ENCODE measurements at places on chromosomes 6 and 20. TPM values are rescaled to one million over a fixed set of nuclear protein-coding genes. Genes with fewer than 3 reads are reported as not detected.

Gene CCDC28A
- total RNA-seq, result 30.3 TPM

Gene CYP39A1
- total RNA-seq, result 14.1 TPM

Gene ECT2L
- 0.19 TPM for total RNA-seq

Gene KCNQ2
- total RNA-seq, result 49.2 TPM

DNA sequence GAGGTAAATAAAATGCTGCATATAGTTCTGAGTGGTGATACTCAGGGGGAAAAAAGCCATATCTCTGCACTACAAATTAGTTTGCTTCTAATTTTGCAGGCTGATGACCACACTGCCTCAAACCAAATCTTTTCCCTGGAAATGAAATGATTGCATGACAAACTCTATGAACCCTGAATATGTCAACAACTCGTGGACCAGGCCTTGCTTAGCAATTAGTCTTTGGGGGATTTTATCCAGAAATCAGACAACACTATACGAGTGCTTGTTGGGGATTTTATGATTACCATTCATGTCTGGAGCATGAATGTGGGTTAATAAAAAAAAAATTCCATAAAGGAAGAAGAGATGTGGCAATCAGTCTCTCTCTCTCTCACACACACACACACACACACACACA is 42.0 kb downstream of the SOBP start:
- no peak for DNase-seq

- no peak for DNase-seq
Measured at GRCh38 chr6:31805939-31806469, 762 bp downstream of the LSM2 start.

Gene LPA
- 2.4 TPM for total RNA-seq

GRCh38 chr20:18477821-18478220 is 10.6 kb downstream of the POLR3F start:
- DNase-seq, result no peak

Gene PNLDC1
- 19.9 TPM for total RNA-seq

GRCh38 chr20:25394996-25395395 is 4.4 kb upstream of the ABHD12 start:
- no peak for DNase-seq

DNA sequence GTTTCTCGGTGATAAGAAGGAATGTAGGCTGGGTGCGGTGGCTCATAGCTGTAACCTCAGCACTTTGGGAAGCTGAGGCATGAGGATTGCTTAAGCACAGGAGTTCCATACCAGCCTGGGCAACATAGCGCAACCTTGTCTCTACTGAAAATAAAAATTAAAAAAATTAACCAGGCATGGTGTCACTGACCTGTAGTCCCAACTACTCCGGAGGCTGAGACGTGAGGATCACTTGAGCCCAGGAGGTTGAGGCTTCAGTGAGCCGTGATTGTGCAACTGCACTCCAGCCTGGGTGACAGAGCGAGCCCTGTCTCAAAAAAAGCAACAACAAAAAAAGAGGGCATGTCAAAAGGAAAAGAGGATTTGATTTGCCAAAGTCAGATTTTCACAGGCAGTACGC is 3.9 kb downstream of the NEU1 start:
- no peak for DNase-seq

DNA sequence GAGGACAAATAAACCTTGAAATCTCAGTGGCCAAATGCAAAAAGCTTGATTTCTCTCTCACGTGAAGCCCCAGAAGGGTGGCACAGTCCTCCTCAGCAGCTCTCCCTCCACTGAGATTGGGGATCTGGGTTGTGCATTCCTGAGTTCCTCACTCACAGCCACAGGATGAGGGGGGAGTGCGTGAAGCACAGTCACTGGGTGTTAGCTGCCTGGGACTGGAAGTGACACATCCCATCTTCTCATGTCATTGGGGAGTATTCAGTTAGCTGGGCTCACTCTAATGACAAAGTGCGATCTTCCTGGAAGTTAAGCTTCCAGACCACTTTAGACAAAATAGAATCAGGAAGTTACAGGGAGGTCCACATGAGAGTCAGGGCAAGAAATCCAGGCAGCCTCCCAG is 192.2 kb upstream of the LRFN2 start:
- DNase-seq, result no peak

Gene ZC2HC1B
- 4.6 TPM for total RNA-seq

Gene CCM2L
- 3.0 TPM for total RNA-seq

Gene ARMH2
- total RNA-seq, result 2.1 TPM

Gene DTNBP1
- 21.8 TPM for total RNA-seq

Gene PPP1R14C
- 27.1 TPM for total RNA-seq

DNA sequence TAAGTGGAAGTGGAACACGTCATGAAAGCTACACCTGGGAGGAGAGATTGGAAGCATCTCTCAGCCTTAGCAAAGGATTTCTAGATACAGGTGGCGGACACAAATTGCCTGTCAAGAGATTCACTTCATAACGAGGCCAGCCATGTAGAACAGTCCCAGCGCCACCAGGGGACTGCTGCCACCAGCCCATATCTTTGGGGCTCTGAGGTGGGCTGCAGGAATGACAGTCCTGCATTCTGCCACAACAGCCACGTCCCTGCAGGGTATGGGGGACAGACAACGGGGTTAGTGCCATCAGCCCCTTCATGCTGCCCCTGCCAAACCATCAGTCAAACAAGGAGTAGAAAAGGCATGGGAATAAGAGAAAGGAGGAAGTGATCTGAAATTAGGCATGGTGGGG is 81.2 kb upstream of the SASH1 start:
- DNase-seq, result no peak

DNA sequence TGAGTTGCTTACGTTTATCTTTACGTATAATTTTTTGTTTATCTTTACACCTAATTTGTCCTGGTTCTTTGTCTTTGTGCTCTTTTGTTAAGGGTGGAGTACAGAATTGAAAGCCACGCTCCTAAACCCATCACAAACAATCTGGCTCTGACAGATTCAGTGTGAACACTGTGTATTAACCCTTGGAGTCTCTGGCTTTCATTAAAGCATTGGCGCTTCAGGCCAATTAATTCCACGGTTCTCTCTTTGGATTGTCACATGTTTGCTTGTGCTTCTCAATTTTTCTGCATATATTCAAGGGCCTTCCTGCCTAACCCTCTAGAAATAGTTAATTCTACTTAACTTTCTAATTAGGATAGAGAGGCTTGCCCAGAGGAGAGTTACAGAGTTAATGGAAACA is 38.6 kb downstream of the NKX2-4 start:
- no peak for DNase-seq

DNA sequence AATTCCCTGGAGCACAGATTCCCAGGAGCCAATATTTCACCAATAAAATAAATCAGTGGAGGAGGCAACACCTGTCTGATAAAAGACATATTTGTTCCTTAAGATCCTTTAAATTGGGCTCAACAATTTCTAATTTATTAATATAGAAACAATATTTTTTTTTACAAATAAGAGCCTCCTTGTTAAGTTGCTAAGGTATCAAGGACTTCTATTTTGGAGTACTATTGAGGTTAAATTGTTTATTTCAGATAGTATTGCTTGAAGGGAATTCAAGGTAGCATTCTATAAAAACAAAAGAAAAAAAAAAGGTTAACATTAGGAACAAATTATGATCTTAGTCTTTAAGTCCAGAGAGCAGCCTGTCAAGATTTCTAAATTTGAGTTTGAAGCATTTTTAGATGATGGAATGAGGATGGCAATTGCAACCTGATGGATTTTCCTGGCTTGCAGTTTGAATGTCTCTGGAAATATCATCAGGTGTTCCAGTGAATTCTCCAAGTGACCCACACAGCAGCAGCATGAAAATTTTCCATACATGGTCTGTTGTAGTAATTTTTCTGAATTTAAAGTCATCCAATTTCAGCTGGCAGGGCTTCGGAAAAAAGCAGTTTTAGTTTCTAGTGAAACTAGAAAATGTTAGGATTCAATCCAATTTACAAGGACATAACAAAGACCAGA is 19.3 kb upstream of the NCR2 start:
- no peak for DNase-seq

DNA sequence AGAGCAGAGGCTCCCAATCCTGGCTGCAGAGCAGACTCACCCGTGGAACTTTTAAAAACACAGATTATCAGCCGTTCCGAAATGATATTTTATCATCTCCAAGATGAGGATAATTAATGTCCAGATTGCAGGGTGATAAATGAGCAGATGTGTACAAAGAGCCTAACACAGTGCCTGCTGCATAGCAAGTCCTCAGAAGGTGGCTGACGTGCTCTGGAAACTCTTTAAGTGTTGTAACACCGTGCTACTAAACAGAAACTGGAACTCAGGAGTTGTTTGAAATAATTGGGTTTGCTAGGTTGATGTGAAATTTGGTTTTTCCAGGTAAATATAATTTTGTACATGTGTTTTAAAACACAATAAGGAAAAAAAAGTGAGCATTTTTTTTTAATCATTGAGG is 118.0 kb downstream of the ARMC2 start:
- no peak for DNase-seq

- DNase-seq, result no peak
Measured at GRCh38 chr6:34190504-34191122, 44.7 kb upstream of the GRM4 start.

DNA sequence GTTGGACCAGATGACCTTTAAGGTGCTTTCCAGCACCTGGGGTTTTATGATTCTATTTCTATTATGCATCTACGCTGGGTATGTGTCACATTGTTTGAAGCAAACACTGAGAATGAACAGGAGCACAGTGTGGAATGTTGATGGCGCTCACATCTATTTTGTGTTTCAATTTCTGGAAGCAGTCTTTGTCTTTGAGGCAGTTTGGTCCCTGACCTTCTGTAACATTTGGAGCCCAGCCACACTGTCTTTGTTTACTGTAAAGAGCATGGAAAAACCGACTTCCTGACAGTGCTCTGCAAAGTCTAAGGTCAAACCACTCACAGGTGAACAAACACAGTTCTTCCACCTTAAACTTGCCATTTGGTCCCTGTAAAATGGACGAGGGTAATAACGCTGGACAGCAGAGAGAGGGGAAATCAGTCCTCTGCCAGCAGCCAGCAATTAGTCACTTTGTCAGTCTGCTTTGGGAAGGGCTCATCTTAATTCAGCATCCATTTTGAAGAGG is 155.5 kb downstream of the PRL start:
- no peak for DNase-seq

GRCh38 chr6:30555816-30556065 is 548 bp downstream of the GNL1 start:
- no peak for DNase-seq

Gene PROKR2
- total RNA-seq, result 0.71 TPM

Gene NOTCH4
- total RNA-seq, result 26.9 TPM

GRCh38 chr6:52328729-52329128 is 33.2 kb upstream of the PAQR8 start:
- DNase-seq, result no peak

- DNase-seq, result no peak
Measured at GRCh38 chr6:49457771-49458170, 5.3 kb downstream of the MMUT start.

DNA sequence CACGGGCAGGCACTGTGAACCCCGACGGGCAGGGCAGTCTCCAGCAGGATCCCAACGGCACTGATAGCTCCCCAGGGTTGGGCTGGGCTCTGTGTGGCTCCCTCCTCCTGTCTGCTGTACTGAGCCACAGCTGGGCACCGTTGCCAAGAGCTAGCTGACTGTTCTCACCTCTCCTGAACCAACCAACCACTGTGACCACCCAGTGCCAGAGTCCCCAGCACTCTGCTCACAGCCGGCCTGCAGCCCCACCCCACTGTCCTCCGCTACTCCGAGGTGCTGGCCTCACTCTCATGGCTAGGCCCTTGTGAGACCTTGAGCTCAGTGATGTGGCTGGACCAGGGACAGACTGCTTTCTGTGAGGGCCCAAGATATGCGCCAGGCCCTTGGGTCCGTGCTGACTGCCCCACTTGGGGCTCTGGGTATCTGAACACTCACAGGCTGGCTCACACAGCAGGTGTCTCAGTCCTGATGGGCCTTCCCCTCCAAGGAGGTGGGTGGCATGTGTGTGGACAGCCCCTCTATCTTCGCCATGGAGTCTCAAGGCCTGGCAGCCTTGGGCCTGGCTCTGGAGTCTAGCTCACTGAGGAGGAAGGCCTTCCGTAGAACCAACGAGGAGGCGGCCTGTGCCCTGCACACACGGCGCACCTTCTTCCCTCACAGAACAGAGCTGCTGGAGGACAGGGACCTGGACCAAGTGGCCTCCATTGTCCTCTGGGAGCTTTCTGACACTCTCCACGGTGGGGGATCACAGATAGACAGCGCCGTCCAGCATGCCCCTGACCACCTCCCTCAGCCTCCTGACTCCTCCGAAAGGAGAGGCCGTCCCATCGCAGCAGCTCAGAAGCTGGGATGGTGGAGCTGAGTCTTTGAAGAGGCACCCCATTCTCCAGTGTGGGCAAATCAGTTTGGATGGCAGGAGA is 53.5 kb downstream of the TCP11 start:
- no peak for DNase-seq

Gene TRIM40
- 0.79 TPM for total RNA-seq

Gene GCM1
- 0.68 TPM for total RNA-seq

Gene MAFB
- total RNA-seq, result 17.7 TPM

GRCh38 chr20:36344517-36345132 is 38.5 kb downstream of the DLGAP4 start:
- DNase-seq, result peak; percentile 65

- DNase-seq, result no peak
Measured at GRCh38 chr6:38450717-38451116, 189.0 kb downstream of the BTBD9 start.

Gene LINC00237
- not detected for total RNA-seq

Gene PLEKHG1
- 104 TPM for total RNA-seq

DNA sequence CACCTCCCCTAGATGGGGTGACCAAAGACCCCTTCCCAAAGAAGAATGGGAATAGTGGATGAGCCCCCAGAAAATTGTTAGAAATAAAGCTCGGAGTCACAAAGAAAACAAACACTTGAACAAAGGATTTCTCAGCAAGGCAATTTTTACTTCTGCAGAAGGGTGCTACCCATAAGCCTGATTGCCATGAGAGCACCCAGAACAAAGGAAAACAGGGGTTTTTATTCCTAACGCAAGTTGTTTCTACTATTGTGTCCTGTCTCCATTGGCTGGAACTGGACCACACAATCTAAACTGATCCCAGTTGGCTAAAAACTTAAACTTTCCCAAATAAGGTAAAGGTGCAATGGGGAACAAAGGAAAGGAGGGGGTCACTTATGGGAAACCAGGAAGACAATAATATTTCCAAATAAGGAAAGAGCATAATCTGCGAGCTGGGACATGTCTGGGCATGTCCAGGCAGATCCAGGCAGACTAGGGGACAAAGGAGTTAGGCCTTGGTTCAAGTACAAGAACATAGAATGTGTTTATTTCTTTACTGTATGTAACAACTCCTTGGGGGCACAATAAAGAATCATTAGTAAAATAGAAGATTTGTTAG is 20.0 kb downstream of the HLA-B start:
- no peak for DNase-seq
